Progenitor cell of endocrine pancreas (in vitro differentiated cells): ENCODE measurements at places on chromosomes 5 and 9.
A peak's percentile ranks its signal among the peaks of the same experiment; 100 is the strongest.

DNA sequence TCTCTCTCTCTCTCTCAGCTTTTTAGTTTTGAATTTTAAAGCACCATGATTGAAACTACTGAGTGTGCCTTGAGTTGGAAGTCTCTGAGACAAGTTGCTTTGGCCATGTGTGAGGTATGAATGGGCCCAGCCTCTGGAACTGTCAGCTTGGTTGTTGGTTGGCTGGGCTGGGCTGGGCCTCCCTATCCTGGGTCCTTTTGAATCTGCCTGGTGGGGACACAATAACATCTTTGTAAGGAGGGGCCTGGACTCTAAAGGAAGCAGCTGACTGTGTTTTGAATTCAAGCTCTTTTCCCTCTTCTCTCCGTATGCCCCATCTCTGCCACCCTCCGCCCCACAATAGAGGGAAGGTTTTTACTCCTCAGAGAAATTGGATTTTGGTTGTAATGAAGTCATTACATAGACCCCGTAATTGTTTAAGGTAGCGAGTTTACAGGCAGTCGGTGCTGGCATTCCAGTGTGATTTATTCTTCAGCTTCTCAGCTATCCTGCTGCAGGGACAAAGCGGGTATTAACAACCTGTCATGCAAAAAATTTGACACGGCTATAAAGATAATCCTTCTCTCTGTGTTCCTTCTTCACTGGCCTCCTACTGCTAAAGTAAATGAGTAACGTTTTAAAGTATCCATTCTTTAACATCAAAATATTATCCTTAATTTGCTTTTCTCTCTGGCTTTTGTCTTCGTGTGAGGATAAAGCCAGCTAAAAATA is 105.4 kb downstream of the DAPK1 start:
- no peaks in the 10 kb centered on the region for H3K27me3 ChIP-seq
- no peak overlapping the region for H3K4me3 ChIP-seq
- H3K36me3 ChIP-seq: peaks cover 15% of the 10 kb centered on the region
- peaks cover 43% of the 10 kb centered on the region for H3K4me1 ChIP-seq
- DNase-seq: no peak
- H3K27ac ChIP-seq: peak overlapping the region; percentile 85

DNA sequence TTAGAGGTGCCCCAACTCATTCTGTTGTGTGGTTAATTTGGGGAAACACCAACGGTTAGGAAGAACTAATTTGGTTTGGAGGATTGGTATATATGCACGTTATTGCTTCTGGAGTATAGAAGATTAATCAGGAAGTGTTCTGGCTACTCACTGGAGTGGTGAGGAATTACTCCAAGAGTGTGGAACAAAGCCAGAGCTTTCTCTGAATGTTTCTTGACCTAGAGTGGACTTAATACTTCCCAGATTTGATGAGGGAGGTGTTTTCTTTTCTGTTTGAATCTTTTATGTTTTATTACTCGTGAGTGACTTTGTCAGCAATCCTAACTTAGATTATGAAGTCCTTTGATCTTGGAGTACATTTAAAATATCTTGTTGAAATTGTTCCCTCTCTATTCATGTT is 163.7 kb downstream of the MAN2A1 start:
- H3K4me1 ChIP-seq: peaks cover 17% of the 10 kb centered on the region
- no peak for DNase-seq
- no peak overlapping the region for H3K27ac ChIP-seq
- H3K4me3 ChIP-seq: no peak overlapping the region
- H3K36me3 ChIP-seq: peaks cover 20% of the 10 kb centered on the region
- H3K27me3 ChIP-seq: no peaks in the 10 kb centered on the region

- no peaks in the 10 kb centered on the region for H3K4me1 ChIP-seq
- peaks cover 40% of the 10 kb centered on the region for H3K27me3 ChIP-seq
- no peak overlapping the region for H3K4me3 ChIP-seq
- H3K36me3 ChIP-seq: no peaks in the 10 kb centered on the region
These were observed 35.9 kb upstream of the PTGS1 start for GRCh38 chr9:122334916-122335315.

DNA sequence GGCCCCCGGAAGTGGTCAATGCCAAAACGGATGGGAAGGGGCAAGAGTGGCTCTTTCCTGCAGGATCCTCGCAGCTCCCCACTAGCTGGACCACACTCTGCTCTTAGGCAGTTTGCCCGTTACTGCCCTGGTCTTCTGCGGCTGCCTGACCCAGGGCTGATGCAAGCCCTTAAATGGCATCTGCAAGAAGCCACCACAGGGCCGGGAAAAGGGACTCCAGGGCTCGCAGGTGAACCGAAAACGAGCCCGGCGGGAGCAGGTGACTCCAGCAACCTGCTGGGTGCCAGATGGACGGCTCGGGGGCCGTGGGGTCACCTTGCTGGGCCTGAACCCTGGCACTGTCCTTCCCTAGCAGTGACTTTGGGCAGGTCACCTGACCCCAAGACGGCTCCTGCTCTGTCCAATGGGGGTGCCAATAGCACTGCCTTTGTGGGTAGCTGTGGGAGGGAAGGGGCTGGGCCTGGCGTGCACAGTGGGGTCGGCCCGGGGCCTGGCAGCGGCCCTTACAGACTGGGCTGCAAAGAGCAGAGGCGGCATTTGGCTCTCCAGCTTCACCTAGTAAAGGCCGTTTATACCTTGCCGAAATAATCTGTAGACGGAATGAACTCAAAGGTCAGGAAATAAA is 1.3 kb downstream of the TMEM250 start:
- H3K4me1 ChIP-seq: no peaks in the 10 kb centered on the region
- peaks cover 1% of the 10 kb centered on the region for H3K27me3 ChIP-seq
- peaks cover 4% of the 10 kb centered on the region for H3K36me3 ChIP-seq

- H3K4me3 ChIP-seq: no peak overlapping the region
- no peak overlapping the region for H3K27ac ChIP-seq
- no peaks in the 10 kb centered on the region for H3K27me3 ChIP-seq
- H3K36me3 ChIP-seq: peaks cover 4% of the 10 kb centered on the region
- no peak for DNase-seq
These were observed 231.6 kb upstream of the TAS2R1 start for GRCh38 chr5:9861666-9862256.

DNA sequence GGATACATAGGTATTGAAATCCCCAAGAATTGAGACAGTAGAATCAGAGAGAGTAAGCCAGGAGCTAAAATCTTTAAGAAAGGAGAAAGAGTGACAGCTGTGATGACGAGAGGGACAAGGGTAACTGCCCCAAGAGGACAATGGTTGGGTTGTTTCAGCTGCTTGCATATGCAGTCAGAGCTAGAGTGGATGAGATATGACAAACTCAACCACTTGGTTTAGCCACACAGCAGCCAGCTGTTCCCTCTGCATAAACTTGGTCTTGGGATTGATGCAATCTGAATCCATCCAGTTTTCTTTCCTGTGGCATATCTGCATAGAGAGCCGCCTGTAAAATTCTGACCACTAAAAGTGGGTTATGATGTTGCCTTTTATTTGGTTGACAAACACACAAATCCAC is 100.7 kb downstream of the ZNF622 start:
- H3K36me3 ChIP-seq: no peaks in the 10 kb centered on the region
- H3K27ac ChIP-seq: no peak overlapping the region
- no peak overlapping the region for H3K4me3 ChIP-seq
